ENCODE measurements at places on chromosomes 5 and 9.

DNA sequence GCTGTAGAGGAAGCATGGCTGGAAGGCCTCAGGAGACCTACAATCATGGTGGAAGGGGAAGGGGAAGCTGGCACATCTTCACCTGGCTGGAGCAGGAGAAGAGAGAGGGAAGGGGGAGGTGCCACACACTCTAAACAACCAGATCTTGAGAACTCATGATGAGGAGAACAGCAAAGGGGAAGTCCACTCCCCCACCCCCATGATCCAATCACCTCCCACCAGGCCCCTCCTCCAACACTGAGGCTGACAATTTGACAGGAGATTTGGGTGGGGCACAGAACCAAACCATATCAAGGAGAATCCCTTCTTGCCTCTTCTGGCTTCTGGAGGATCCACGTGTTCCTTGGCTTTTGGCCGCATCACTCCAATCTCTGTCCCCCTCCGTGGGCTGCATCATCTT lies 13.1 kb upstream of the CMBL start:
- DNase-seq = no peak

DNA sequence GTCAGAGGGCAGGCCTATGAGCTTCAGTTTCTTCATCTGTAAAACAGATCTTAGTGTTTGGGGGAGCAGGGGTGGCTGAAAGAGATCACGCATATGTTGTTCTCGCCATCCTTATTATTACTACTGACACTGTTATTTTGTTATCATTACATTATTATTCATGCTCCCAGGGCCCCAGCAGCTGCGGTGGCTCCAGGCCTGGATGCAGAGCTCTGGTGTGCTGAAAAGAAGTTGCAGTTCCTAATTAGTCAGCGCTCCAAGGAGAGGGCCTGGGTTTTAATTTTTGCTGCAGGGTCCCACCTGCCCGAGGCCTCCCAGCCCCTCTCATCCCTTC lies 19.5 kb downstream of the CXXC5 start:
- no peak for DNase-seq

- no peak for DNase-seq
Measured at GRCh38 chr9:95605101-95605500, 88.3 kb upstream of the PTCH1 start.

DNA sequence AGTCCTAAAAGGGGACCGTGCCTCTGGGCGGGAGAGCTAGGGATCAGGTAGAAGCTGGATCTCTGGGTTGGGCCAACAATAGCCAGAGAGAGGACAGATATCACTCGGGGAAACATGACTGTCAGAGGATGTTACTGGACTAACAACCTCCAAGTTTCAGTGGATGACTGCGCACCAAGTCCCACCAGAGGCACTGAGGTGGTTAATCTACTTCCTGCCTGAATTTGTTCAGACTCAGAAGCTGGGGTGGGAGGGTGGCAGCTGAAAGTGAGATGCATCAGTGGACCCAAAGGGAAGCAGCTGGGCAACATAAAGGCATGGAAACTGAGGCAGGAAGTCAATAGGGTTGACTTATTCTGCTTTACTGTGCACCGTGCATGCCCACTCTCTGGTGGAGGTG lies 130.1 kb upstream of the SLC44A1 start:
- DNase-seq = no peak
